NCI-H526 treated with DMSO at 0.1 percent for 48 hours (cell line): ENCODE measurements at places on chromosomes 1 and 21.

DNA sequence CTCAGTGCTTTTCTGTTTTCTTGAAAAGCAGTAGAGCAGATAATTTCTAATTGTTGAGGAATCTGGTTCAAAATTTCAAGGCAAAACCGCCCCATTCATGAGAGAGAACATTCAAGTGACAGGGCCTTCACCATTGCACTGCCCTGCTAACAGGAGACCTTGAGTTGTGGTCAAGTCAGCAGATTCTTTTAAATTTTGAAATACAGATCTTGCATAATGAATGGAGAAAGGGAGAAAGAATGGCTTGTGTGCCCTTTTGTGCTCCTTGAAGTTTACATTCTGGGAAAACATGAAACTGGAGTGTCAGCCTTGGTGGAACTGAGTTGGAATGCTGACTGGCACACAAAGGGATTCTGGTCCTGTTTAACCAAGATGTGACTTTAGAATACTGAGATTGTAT lies 164.5 kb upstream of the UBE2U start:
- DNase-seq: no peak

DNA sequence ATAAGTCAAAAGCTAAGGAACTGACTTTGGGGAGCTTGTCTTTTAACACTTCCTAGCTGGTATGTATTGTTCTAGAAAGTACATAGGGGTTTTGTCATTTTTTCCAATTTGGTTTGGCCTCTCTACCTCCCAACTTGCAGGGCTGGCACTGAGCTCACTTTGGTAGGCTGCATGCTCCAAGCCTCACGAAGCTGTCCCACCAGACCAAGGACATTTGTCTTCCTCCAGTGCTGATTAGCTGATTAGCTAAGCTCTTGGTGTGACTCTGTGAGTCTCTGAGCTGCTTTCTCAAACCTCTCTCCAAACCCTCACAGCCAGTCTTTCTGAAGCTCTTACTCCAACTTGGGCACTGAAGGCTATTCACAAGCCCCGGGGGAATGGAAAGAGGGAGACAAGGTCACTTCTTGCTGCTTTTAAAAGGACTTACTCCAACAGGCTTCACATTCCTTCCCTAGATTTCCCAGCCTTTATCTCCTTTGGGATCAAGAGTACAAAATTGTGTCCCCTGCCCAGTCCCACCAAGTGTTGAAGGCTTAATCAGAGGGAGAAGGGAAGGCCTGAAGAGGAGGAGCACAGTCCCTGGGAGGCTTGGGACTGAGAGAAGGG lies 893 bp upstream of the CFAP45 start:
- DNase-seq: no peak

- no peak for DNase-seq
Measured at GRCh38 chr1:236508593-236509027, 15.2 kb upstream of the LGALS8 start.

DNA sequence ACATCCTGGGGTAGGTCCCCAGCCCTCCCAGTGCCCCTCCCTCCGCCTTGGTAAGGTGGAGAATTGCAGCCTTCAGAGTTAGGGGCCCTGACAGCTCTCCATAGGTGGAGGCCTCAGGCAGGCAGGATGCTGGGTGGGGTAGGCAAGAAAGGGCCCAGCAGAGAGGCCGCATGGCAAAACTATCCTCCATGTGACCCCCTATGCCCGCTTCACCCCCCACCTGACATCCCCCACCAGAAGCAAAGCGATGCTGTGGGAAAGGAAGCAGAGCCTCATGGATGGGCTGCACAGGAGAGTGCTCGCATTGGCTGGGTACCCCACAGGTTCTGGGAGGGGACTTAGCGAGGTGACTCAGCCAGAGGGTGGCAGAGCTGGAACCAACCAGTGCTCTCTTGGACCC lies 1.6 kb downstream of the S100A9 start:
- DNase-seq: no peak
